ENCODE measurements at places on chromosomes 2 and 18.

DNA sequence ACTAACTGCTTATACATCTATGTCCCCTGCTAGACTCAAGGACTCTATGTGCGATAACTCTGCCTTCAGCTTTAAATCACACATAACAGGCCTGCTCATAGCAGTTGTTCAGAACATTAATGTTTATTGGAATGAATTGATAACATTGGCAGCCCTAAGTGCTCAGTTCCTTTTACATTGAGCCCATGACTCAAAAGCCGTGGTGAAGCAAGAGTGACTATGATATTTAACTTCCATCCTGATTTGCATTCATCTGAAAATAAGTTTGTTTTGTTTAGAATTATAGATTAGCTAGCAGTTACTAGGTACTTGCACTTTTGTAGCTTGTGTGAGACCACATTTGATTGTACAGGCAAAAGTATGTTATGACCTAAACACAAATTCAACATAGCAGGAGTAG, 14.3 kb downstream of the SERPINB10 start:
- no peak for DNase-seq

GRCh38 chr2:179165356-179166000, 99.2 kb downstream of the SESTD1 start:
- DNase-seq: no peak

DNA sequence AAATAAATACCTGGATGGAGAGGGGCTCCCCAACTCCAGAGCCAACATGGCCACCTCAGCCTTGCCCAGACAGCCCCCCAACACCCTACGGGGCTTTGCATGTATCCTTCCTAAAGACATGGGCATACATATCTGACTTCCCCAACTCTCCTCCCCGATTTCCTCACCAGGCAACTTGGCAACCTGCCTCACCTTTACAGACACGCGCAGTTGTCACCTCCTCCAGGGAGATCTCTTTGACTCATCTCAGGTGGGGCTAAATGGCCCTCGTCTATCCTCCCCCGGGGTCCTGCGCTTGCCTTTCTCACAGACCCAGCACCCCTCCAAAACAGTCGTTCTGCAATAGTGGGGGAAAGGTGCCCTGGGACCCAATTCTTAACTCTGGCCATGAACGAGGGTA, 10.6 kb upstream of the BIN1 start:
- no peak for DNase-seq

DNA sequence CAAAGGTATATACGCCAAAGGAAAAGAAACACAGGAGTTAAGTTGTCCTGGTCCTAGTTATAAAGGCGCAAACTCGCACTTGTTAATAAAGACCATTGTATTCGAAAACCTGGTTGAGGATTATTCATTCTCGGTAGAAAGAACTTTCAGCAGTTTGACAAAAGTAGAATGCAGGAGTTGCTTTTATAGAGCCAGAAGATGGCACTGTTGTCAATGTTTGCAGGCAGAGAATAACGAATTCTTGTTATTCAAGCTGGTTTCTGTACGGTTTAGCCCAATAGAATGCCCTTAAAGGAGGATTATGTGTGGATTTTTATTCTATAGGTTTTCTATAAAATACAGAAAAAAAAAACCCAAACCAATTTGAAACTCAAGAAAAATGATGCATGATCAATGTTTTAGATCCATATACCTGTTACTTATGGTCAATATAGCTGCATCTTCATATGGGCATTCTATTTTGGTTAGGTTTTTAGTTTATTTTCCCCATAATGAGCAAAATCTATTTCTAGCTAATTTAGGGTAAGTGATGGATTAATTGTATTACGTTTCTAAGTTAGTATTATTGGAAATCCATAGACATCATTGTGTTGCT, 510.3 kb downstream of the PLCL1 start:
- DNase-seq: no peak

Data from activated CD8-positive, alpha-beta memory T cell treated with anti-CD3 and anti-CD28 coated beads for 1 hour (primary cell).